ENCODE measurements at places on chromosomes 7 and 10.

DNA sequence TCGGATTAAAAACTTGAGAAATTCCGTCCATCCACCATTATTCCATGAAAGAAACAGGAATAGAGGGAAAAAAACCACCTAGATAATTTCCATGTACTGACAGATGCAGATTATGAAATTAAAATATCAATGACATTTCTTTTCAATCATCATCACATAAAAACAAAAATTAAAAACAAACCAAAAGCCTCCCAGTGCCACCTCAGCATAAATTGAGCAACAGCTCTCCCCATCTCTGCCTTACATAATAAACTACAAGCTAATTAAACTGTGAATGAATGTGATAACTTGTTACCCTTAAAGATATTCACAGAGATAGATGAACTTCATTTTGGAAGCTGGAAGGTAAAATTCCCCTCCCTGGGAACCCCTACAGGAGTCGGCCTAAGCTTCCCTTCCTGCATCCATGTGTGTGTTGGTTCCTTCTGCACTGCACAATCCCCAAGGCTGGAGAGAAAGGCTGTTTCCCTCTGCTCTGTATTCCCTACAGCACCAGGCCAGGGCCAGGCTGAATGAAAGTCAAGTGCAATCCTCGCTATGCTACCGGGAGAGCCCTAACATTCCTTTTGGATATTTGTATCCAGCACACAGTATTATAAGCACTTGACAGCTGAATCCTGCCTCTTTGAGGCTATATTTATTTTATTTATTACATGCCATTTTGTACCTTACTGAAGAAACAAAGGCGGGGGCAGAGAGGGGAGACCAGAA, 8.1 kb downstream of the CCDC6 start:
- DNase-seq = no peak

GRCh38 chr10:129744134-129745111, 219.7 kb downstream of the EBF3 start:
- no peak for DNase-seq

- no peak for DNase-seq
Observed at GRCh38 chr10:63562391-63562790, 41.2 kb downstream of the REEP3 start.

- DNase-seq = no peak
Observed at GRCh38 chr7:2124604-2125345, 108.0 kb downstream of the MAD1L1 start.

- no peak for DNase-seq
Observed at GRCh38 chr7:2193575-2194305, 39.0 kb downstream of the MAD1L1 start.

GRCh38 chr10:118473305-118473960, 122.0 kb downstream of the PRLHR start:
- DNase-seq = no peak

GRCh38 chr7:47833211-47833610, 115.1 kb downstream of the PKD1L1 start:
- DNase-seq = no peak

GRCh38 chr10:131112691-131113090, 198.8 kb downstream of the TCERG1L start:
- no peak for DNase-seq

All from SW 1271 (cell line).